Activated T-cell treated with anti-CD3 and anti-CD28 coated beads for 48 hours (primary cell): ENCODE measurements at places on chromosomes 13 and 19.

GRCh38 chr19:3398114-3398899, 31.9 kb downstream of the NFIC start:
- no peak for DNase-seq

DNA sequence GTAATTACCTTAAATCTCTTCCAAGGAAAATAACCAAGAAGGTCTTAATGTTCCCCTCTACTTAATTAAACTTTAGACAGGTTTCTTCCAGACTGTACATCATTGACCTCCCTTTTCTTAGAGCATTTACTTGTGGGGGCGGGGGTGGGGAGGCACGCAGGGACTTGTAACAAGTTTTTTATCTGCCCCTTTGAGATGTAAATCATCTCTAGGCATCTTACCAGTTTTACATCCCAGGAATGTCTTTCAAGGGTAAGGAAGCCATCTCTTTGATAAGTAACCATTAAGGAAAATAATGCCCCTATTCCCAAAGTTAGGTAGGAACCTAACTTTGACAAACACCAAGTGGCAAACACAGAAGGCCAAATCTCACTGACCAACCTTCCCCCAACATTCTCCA, 528.6 kb downstream of the SUCLA2 start:
- DNase-seq = no peak

GRCh38 chr13:56198350-56198749, 942.4 kb upstream of the PRR20A start:
- no peak for DNase-seq

DNA sequence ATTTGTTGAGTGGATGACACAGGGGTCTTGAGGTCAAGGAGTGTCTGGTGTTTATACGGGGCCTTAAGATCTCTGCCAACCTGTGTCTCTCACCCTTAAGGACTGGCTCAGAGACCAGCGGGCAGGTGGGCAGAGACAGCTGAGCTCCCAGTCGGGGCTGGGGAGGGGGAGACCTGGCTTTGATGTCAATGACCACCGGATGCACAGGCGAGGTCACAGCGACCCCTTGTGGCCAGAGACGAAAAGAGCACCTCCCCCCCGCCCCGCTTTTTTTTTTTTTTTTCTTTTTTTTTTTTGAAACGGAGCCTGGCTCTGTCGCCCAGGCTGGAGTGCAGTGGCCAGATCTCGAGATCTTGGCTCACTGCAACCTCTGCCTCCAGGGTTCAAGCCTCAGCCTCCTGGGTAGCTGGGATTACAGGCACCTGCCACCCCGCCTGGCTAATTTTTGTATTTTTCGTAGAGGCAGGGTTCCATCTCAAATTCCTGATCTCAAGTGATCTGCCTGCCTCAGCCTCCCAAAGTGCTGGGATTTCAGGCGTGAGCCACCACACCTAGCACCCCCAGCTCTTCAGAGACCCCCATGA, 12.1 kb upstream of the KLK14 start:
- DNase-seq = peak; percentile 31

DNA sequence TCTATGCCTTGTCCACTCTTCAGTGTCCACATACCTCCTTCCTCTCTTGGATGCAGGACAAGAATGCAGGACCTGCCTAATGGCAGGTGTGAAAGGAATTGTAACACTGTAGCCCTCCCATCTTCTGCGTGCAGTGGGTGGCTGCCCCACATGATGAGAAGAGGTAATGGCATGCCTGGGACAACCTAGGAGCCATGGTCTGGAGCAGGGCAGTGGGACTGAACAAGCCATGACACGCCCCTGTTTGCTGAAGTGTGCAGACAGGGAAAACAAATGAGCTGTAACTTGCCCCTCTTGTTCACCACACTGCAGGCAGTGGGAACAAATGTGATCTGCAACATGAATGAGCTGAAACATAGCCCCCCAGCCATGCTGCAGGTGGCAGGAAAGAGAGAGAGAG, 192.2 kb downstream of the PCDH17 start:
- DNase-seq = no peak

DNA sequence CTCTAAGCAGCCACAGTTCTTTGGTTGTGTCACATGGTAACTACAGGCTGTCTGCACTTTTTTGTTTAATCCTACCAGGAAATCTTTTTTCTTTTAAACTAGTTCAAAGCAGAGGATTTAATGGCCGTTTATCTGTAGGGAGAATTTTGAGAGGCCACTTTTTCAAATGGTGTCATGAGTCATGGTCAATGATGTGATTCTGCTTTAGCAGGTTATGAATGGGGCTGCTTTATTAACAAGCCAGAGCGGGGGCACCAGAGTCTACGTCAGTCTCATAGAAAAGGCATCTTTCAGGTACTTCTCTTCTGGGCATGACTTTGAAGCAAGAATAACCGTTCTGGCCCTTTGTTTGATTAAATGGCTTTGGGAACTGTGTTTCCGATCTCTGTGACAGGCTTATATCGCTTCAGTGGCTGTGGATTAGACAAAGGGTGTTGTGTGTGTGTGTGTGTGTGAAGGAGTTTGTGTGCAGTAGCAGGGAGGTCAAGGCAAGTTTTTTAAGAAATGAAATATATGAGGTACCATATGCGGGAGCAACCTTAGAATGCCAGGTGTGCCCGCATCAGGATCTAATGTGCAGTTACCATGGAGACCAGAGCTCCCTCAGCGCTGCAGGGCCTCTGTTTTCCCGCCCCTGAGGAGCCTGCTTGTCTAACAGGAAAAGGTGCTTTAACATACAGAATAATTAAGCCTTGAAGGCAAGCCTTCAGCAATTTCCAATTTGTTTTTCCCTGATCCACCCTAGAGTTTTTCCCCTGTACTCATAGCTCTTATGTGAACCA, 120.5 kb downstream of the KATNAL1 start:
- DNase-seq = no peak

- no peak for DNase-seq
These were observed 5.6 kb downstream of the LIPE start for GRCh38 chr19:42421591-42422031.

DNA sequence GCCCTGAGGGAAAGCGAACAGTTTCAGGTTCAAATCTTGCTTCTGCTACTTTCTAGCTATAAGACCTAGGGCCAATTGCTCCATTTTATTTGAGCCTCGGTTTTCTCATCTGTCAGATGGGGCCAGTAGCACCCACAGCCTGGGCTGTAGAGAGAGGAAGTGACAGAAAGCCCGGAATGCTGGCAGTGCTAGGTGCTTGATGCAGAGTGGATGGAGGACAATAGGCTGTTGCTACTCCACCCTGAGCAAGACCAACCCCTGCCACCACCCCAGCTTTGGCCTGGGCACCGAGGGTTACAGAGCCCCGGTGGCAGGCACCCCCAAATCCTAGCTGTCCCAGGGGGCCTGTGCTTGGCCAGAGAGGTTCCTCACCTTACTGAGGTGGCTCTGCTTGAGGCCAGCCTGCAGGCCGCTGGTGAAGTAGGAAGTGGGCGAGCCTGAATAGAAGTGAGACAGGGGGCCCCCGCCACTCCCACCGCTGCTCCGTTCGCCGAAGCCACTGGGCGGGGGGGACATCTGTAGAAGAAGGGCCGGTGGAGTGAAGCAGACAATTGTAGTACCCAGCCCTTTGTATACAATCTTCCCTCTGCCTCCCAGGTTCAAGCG, 2.1 kb upstream of the FDX2 start:
- no peak for DNase-seq

DNA sequence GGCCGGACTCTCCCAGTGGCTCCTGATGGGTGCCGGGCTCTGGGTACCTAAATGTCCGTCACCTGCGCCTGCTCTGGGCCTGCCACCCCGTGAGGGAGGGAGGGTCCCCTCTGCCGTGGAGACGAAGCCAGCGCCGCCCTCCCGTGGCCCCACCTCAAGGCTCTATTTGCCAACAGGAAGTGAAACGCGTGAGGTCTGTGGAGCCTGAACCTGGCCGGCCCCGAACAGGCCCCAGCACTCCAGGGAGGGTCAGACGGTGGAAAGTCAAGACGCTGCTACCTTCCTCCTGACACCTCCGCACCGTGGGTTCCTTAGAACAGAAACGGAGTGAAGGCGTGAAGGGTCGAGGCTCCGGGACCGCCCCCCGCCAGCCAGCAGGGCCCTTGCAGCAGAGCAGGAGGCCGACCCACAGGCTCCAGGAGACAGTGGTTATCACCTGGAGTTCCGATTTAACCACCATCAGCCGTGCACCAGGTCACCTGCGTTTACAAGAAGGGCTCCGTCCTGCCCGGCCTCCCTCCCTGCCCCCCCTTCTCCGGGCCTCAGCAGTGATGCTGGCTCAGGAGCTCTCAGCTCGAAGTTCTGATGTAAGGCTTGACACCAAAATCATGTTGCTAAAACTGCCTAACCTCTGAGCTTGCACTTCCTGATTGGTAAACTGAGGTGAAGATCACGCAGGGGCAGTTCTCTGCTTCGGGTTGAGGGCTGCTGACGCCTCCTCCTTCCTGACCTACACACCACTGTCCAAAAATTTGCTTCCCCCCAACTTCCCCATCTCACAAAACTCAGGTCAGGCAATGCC, 50.9 kb upstream of the C13orf46 start:
- DNase-seq = no peak

DNA sequence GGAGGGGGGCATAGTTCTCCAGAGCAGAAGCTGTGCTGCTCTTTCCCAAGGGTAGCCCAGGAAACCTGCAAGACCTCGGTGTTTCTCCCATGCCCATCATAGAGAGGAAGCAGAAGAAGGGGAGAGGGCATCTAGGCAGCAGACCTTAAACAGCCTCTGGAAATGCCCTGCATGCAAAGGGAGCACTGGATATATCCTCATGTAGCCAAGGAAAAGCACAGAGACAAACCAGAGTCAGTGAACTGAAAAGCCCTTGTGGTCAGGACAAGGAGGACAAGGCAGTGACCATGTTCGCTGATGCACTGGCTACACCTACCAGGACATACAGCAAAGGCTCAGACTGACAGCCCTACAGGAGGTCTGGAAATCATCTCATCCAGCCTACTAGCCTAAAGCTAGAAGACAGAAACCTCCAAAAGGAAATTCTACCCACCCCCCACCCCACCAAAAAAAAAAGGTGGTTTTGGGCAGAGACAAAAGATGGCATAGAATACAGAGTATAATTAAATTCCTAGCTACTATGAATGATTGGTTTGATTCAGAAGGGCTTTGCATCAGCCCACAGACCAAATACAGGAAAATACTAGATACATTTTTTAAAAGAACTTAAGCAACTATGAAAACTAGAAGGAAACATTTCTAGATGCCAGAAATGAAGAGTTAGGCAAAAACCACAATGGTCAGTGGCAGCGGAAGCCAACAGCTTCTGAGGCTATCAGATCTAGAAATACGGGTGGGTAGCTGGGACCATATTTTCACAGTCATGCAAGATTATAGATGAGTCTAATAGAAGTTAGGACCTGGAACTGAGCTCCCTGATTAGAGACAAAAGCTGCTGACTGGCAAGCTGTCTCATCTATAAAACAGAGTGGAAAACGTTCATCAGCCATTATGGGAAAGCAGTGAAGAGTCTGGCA, 4.4 kb upstream of the TBC1D4 start:
- no peak for DNase-seq

GRCh38 chr19:13583114-13583513, 76.8 kb upstream of the CACNA1A start:
- no peak for DNase-seq

- no peak for DNase-seq
These were observed 765.4 kb upstream of the SPRY2 start for GRCh38 chr13:81106348-81106747.

GRCh38 chr13:25654322-25654721, 282.5 kb downstream of the ATP8A2 start:
- no peak for DNase-seq

DNA sequence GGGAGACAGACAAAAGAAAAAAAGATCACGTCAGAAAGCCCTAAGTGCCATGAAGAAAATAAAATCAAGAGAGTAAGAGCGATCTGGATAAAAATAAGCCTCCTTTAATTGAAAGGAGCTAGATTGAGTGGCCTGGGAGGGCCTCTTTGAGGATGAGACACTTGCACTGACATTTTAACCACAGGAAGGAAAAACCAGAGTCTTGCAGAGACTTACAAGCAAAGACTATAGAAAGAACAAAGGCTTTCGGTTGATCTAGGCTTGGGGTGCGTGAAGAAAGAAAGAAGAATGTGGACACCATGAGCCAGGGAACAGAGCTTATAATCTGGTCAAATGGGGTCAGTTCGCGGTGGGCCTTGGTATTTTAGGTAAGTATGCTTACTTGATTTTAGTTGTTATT, 342.7 kb downstream of the COG6 start:
- no peak for DNase-seq

DNA sequence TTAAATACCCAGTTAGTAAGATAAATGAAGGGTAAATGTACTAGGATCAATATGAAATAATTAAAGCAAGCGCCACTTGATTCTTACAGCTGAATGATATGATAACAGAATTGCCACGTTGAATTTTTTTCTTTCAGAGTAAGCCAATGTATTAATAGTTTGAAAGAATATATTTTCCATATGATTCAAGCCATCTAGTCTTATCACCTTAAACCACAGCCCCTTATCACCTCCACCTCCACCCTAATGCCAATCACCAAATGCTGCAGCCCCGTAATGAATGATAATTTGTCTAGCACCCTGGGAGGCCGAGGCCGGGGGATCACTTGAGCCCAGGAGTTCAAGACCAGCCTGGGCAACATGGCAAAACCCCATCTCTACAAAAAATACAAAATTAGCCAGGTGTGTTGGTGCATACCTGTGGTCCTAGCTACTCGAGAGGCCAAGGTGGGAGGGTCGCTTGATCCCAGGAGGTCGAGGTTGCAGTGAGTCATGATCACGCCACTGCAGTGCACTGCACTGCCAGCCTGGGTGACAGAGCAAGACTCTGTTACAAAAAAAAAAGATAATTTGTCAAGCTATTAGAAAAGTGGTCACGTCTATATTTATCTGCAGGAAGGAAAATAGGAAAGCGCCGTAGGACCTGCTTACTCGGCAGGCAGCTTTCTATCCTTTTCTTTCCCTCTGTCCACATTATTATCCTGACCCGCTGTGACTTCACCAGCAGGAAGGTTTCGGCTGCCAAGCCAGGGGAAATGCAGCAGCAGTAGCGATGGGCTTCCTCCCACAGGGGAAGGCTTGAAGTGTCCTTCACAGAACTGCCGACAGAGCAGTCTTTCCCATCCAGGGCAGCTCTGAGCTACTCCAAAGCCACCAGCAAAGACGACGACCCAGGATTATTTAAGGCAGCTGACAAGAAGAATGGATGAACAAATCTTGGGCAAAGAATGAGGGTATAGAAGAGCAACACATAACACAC, 19.7 kb upstream of the CLN5 start:
- no peak for DNase-seq

DNA sequence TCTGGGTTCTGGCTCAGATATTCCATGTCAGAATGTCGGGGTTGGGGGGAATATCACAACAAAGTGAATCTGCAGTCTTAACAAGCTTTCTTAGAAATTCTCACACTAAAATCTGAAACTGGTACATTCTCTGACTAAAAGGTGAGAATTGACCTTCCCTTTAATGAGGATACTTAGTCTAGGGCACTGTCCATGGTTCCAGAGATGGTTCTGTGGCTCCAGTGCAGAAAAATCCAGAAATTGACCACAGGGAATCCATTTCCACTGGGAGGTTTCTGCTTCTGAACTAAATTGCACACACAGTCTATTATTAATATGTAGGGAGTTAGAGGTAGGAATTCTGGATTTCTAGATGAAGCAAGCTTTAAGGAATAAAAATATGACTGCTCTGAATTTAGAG, 171.6 kb upstream of the OBI1 start:
- DNase-seq = no peak

GRCh38 chr13:20718958-20719566, 15.6 kb downstream of the IL17D start:
- no peak for DNase-seq
